Inflammatory macrophage treated with lipopolysaccharide for 4 hours (primary cell): ENCODE measurements at places on chromosomes 3 and 15.
A peak's percentile ranks its signal among the peaks of the same experiment; 100 is the strongest.

DNA sequence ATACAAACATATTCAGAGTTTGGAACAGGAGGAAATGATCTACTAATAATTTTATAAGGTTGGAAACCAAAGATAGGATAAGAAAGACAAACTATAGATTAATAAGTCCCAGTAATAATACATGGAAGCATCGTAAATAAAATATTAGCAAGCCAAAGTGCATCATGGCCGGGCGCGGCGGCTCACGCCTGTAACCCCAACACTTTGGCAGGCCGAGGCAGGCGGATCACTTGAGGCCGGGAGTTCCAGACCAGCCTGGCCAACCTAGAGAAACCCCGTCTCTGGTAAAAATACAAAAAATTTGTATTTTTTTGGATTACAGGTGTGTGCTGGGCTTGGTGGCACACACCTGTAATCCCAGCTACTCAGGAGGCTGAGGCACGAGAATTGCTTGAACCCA lies 14.9 kb downstream of the MUC4 start:
- DNase-seq = no peak

GRCh38 chr15:79208179-79208578 lies 74.3 kb upstream of the ANKRD34C start:
- no peak for DNase-seq

- DNase-seq = no peak
Observed at GRCh38 chr3:187063286-187064121, 75.8 kb downstream of the RPL39L start.

DNA sequence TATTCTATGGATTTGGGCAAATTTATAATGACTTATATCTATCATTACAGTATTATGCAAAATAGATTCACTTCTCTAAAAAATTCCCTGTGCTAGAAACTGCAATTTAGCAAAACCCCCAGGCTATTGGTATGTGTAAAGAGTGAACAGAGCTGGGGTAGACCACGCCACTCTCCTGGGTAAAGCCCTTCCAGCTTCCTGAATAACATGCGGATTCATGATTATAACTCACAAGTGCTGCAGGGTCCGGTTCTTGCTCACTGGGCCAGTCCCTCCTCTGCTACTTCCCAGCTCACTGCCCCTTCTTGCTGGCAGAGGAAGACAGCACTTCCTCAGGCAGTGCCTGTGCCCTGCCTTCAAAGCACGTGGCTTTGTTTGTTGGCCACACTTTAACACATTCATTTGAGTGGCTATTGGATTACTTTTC lies 4.1 kb downstream of the CD80 start:
- DNase-seq = peak; percentile 98

DNA sequence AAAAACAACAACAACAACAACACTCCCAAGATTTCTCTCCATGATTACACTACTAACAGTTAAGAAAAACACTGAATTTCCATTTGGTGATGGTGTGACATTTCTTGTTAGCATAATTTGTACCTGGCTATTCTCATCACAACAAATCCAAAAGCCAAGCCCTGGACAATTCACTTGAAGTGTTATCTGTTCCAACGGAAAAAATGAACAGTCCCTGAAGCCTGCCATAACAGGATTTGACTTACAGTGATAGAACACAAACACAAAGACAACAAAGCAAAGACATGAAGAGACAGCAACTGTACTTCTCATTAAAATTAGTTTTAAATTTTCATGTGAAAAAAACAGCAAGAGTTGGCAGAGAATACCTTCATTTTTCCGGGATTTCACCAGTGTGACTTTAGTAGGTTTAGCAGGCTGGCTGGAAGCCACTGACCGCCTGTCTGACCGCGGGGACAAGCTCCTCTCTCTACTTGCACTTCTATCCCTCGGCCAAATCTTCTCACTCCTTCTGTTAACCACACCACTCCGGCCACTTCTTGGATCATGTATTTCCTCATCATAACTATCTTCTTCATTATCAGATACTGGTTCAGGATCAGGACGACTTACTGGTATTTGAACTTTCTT lies 56.3 kb downstream of the TJP1 start:
- DNase-seq = no peak

DNA sequence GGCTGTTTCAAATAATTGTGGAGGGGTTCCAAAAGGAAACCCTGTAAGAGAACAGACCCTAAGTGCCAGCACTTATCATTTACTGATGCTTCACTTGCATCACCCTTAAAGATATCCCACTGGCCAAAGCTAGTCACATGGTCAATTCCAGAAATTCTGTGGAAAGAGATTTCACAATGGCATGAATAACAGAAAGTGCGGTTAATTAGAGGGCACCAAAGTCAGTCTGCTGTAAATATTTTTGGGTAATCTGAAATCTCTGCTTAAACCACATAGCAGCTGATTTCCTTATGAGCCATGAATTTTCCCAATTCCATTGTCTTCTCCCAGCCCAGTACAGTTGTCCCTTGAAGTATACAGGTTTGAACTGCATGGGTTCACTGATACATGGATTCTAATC lies 346.1 kb downstream of the SI start:
- DNase-seq = no peak

GRCh38 chr3:167481164-167481563 lies 7.3 kb upstream of the SERPINI2 start:
- peak; percentile 37 for DNase-seq

- no peak for DNase-seq
Observed at GRCh38 chr15:61853195-61853594, 207.1 kb downstream of the VPS13C start.

- no peak for DNase-seq
Observed at GRCh38 chr3:157051591-157051990, 108.4 kb downstream of the CCNL1 start.

DNA sequence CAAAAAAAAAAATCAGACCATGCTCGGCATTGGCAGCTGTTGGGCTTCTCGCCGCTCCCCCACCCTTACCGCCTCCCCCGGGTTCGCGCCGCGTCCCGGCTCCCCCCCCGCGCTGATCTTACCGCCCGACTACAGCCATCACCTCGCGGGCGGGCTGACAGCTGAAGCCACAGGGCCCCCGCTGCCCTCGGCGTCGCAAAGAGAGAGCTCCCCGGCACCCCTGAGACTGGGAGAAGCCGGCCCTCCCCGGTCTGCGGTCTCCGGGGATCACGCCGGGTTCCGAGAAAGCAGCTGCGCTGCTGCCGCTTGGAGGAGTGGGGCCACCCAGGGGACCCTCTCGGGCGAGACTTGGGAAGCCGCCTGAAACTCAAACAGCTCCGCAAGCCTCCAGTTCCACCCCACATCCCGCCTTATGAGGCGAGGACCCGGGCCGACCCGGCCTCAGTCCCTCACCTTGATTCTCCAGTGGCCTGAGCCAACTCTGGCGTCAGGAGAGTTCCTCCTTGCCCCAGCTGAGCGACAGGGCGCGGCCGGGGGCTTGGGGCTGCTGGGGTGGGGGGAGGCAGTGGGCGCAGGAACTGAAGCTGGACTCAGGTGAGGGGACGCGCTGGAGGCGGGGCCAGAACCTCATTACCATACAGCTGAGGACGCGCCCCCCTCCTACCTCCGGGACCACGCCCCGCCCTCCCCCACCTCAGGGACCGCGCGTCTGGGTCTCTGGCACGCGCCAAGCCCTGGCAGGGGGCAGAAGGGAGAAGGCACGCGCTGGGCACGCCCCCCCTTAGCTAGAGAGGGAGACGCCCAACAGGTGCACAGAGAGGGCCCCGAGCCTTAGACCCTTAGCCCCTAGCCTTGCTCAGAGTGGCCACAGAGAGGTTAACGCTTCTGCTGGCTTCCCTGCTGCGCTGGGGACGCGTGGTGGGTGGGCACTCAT lies 1.0 kb upstream of the DLL4 start:
- DNase-seq = no peak

GRCh38 chr15:29538044-29538443 lies 268.4 kb upstream of the NSMCE3 start:
- no peak for DNase-seq

DNA sequence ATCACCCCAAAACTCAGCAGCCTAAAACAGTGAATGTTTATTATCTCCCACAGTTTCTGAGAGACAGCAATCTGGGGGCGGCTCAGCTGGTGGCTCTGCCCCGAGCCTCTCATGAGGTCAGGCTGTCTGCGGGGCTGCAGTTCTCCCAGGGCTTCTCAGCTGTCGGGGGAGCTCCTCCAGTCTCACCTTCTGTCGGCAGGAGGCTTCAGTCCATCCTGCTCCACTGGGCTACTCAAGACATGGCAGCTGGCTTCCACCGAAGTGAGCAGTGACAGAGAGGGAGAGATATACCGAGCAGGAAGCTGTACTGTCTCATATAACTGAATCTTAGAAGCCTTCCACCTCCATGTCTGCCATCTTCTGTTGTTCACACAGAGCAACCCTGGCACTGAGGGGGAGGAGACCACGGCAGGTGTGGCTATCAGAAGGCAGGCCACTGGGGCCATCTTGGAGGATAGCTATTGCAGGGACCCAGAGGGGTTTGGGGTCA lies 72.8 kb upstream of the ITGA11 start:
- DNase-seq = no peak

- DNase-seq = peak; percentile 31
Observed at GRCh38 chr3:69560116-69560515, 174.2 kb upstream of the FRMD4B start.

GRCh38 chr15:55132672-55133071 lies 64.1 kb downstream of the RSL24D1 start:
- no peak for DNase-seq

DNA sequence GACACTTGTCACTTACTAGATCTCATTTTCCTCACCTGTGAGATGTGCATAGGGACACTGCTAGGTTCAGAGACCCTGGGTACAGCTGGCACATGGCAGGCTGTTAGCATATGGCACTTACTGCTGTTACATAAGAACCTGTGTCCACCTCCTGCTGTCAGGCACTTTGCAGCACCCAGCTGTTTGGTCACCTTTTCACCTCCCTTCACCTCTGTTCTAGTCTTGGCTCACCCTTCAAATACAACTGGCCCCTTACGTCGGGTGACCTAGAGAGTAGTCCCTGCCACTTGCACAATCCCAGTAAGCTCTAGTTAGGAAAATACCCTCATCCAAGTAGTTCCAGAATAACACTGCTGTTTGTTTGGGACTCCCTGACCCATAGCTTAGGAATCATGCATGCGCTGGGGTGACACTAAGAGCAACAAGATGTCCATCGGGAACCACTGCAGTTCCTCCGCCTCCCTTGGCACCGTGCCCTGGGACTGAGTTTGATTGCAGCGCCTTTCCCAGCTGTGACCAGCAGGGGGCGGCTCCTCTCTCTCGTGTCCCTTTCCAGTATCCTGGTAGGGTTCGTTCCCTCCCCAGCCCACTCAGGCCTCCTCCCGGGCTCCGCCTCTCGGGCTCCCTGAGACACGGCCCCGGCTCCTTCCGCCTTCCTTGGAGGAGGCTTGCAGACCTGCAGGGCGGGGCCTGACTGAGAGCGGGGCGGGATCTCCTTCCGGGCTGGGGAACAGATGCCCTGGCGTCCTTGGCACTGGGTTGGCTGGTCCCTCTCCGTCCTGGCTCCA lies 78.6 kb downstream of the ABHD5 start:
- peak; percentile 95 for DNase-seq

DNA sequence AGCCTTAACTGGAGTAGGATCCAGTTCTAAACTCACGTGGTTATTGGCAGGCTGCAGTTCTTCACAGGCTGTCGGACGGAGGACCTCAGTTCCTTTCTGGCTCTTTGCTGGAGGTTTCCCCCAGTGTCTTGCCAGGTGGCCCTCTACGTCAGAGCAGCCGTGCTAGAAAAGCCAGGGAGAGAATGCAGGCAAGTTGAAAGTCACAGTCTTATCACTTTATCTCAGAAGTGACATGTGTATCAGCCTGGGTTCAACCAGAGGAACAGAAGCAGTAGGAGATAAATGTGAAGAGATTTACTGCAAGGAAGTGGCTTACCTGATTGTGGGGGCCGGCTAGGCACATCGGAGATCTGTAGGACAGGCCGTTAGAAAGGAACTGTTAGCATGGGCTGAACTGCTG lies 125.3 kb upstream of the BNIP2 start:
- no peak for DNase-seq
